ENCODE measurements at places on chromosomes 4 and X.

DNA sequence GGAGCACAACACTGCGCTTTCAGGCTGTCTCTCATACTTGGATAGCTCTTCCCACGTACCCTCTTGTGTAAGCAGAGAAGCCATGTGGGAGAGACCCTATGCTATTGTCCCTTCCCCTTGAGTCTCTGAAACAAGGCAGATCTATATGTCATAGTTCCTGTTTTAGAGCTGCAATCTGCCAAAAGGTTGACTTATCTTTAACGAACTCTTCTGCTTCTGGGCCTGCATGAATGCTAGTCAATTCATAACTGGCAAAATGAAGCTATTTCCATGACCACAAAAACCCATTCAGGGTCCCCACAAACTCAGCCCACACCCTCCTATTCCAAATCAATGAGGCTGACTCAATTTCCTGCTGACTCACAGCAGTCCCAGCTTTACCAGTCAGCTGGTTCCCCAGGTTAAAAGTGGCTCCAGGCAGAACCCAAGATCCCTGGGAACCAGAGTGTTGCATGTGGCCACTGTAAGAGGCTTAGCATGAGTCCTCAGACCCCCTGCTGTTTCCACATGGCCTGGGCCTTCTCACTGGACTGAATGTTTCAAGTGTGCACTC is 25.3 kb upstream of the SOD3 start:
- no peaks in the 10 kb centered on the region for H3K4me1 ChIP-seq
- DNase-seq, result no peak
- H3K27me3 ChIP-seq, result no peaks in the 10 kb centered on the region

- no peaks in the 10 kb centered on the region for H3K4me1 ChIP-seq
- no peak overlapping the region for H3K4me3 ChIP-seq
These were observed 201.2 kb downstream of the NPNT start for GRCh38 chr4:106096454-106096853.

DNA sequence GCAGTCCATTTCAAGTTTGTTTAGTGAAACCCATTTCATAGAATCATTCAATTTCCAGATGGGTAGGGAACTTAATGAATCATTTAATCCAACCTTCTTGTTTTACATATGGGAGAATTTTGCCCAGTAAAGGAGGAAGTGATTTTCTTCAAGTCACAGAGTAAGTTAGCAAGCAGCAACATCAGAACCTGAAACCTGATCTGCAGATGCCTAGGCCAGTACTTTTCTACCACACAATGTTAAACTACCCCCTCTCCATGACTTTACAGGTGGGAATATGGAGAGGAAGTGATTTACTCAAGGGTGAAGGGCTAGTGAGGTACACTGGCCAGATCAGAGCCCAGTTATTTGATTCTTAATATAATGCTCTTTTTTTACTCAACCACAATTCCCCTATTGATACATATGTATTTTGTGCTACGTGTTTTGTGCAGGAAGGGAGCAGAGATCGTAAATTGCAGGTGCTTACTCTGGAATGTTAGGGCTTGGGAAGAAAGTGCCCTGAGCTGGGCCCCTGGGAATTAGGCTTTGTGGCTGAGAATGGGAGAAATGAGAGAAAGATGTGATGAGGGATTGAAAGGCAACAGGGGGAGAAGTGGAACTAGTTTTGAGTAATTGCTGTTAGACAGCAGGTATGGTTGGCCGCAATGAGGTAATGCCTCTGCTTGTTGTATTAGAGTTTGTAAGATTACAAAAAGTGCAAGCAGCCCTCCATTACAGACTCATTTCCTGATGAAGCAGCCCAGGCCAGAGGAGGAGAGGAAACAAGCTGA is 6.8 kb downstream of the LHFPL1 start:
- H3K4me3 ChIP-seq, result no peak overlapping the region
- H3K27me3 ChIP-seq, result no peaks in the 10 kb centered on the region
- peaks cover 2% of the 10 kb centered on the region for H3K4me1 ChIP-seq
- H3K27ac ChIP-seq, result no peak overlapping the region
- no peak for DNase-seq

GRCh38 chr4:121272526-121272925 is 108.3 kb downstream of the QRFPR start:
- H3K4me3 ChIP-seq, result no peak overlapping the region
- peaks cover 2% of the 10 kb centered on the region for H3K4me1 ChIP-seq
- H3K27me3 ChIP-seq, result no peaks in the 10 kb centered on the region
- no peak overlapping the region for H3K27ac ChIP-seq
- no peak for DNase-seq

DNA sequence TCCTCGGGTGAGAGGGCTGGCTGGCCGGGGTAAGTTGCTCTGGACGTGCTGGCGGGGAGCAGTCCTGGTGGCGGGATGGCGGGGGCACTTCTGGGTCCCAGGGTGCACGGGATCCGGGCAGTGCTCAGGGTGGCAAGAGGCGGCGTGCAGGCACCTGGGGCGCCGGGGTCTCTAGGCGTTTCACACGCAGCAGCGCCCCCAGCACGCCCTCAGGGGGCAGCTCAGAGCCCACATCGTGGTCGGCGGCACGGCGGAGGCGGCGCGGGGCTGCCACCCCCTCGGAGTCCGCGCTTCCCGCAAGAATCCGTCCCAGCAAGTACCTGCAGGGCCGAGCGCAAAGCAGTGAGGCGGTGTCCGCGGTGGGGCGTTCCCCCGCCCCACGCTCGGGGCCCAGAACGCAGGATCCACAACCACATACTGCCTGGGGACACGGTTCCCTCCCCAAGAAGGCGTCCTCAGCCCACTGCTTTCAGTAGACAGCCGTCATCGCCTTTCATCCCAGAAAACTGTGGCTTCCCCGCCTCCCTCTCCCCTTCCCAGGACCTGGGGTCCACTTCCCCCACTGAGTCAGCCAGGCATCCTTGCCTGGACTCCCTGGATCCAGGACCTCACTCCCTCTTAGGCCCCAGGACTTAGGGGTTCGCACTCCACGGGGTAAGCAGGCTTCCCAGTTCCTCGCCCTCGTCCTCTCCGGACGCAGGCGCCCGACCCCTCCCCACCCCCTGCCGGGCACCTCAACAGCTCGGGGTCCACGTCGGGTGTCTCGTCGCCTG is 4.1 kb downstream of the PCSK1N start:
- peaks cover 59% of the 10 kb centered on the region for H3K27me3 ChIP-seq
- no peak overlapping the region for H3K27ac ChIP-seq
- H3K36me3 ChIP-seq, result no peaks in the 10 kb centered on the region
- H3K4me3 ChIP-seq, result no peak overlapping the region

GRCh38 chrX:69386681-69387080 is 117.4 kb upstream of the NALF2 start:
- H3K36me3 ChIP-seq, result no peaks in the 10 kb centered on the region
- DNase-seq, result no peak
- H3K27ac ChIP-seq, result no peak overlapping the region
- H3K27me3 ChIP-seq, result no peaks in the 10 kb centered on the region
- H3K4me1 ChIP-seq, result peaks cover 3% of the 10 kb centered on the region

GRCh38 chrX:110665223-110666002 is 130.2 kb downstream of the CHRDL1 start:
- H3K27me3 ChIP-seq, result no peaks in the 10 kb centered on the region
- H3K4me1 ChIP-seq, result no peaks in the 10 kb centered on the region
- no peaks in the 10 kb centered on the region for H3K36me3 ChIP-seq
- no peak overlapping the region for H3K4me3 ChIP-seq

DNA sequence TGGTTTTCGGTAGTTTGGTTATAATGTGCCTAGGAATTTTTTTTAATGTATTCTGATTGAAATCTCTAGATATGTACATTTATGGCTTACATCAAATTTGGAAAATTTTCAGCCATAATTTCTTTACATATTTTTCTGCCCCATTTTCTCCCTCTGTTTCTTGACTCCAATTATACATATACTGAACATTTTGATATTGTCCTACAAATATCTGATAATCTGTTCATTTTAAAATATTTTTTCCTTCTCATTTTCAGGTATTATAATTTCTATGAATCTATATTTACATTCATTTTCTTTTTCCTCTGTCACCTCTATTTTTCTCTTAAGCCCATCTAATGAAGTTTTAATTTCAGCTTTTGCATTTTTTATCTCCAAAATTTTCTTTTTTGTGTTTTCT is 82.7 kb upstream of the TMLHE start:
- no peaks in the 10 kb centered on the region for H3K36me3 ChIP-seq
- DNase-seq, result no peak
- H3K4me1 ChIP-seq, result no peaks in the 10 kb centered on the region
- H3K27me3 ChIP-seq, result no peaks in the 10 kb centered on the region

- no peak overlapping the region for H3K27ac ChIP-seq
- no peaks in the 10 kb centered on the region for H3K27me3 ChIP-seq
- H3K36me3 ChIP-seq, result no peaks in the 10 kb centered on the region
- H3K4me3 ChIP-seq, result no peak overlapping the region
These were observed 26.1 kb downstream of the KLHL34 start for GRCh38 chrX:21632027-21632426.

- no peak overlapping the region for H3K4me3 ChIP-seq
- H3K36me3 ChIP-seq, result no peaks in the 10 kb centered on the region
- DNase-seq, result no peak
- no peak overlapping the region for H3K27ac ChIP-seq
- no peaks in the 10 kb centered on the region for H3K4me1 ChIP-seq
These were observed 48.8 kb upstream of the SHOX start for GRCh38 chrX:581720-582298.

DNA sequence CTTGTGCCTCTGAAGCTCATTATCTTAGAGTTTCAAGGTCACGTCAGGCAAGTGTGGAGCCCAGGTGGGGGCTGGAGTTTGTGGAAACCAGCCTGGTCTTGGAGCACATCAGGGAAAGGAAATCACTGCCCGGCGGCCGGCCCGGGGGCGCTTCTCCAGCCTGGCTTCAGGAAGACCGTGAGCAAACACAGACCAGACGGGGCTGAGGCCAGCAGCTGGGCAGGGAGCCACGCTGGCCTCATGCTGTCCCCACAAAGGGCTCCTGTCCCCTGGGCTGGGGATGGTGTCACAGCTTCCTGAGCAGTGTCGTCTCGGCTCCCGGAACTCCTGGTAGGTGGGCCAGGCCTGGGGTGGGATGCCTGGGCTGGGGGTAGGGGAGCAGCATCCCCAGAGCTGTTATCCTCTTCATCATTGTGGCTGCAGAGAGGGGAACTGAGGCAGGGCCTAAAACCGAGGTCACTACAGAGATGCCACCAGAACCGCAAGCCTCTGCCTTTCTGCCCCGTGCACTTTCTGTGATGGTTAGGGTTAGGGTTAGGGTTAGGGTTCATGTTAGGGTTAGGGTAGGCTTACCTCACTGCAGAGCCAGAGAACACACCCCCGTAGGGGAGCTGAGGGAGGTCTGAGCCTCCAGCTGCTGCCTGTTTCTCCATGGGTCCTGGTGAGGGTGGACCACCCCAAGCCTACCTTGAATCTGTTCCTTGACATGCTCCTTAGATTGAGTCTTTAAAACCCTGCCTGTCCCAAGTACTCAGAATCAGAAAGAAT is 77.5 kb downstream of the HTRA3 start:
- H3K27ac ChIP-seq, result no peak overlapping the region
- H3K4me1 ChIP-seq, result no peaks in the 10 kb centered on the region
- no peaks in the 10 kb centered on the region for H3K36me3 ChIP-seq

DNA sequence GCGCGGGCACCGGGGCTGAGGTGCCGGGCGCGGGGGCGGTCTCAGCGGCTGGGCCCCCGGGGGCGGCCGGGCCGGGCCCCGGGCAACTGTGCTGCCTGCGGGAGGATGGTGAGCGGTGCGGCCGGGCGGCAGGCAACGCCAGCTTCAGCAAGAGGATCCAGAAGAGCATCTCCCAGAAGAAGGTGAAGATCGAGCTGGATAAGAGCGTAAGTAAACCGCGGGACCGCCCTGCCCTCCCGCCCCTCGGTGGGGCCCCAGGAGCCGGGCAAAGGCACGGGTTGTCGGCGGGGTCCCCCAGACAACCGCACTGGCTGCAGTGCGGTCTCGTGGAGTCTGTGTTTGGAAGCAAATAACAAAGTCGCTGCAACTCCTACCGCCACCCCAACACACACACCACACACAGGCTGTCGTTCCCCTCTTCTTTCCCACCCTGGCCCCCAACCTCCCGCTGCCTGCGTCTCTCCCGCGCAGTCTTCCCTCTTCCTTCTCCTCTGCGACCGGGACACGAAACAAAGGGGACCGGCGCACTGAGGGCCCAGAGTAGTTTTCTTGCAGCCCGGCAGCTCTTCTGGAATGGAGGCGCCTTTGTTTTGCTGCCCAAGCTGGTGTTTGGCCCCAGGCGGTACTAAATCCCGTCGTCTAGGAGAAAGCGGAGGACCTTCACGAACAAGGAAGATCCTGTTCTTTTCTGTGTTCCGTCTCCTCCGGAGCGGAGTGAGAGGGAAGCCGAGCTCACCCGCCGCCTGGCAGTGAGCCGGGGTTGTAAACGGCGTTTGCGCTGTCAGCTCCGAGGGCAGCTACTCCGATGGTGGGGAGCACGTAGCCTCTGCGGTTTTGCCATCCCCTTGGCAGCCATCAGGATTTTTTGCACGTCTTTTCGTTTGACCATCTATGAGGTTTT is 788 bp downstream of the SAP30 start:
- H3K4me3 ChIP-seq, result peak overlapping the region; percentile 80
- peaks cover 17% of the 10 kb centered on the region for H3K4me1 ChIP-seq
- no peaks in the 10 kb centered on the region for H3K36me3 ChIP-seq
- peak; percentile 32 for DNase-seq
- H3K27me3 ChIP-seq, result peaks cover 17% of the 10 kb centered on the region

All from T-cell (primary cell).